ENCODE measurements at places on chromosomes 3 and 15.

DNA sequence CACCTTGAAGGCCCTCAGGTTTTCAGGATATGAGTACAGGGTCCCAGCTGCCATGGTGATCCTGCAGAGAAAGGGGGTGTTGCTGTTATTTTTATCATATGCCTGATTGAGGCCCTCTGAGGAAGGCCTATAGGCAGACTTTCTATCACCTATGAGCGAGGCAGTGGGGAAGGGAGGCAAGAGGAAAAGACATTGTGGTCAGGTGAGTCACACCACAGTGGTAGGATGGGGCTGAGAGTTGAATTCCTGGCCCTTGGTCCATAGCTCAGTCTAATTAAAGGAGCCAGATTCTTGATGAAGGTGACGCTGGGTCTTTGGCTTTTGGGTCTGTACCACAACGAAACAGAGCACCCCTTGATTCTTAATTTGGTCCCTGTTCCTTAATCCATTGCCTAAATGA is 72.7 kb downstream of the ZNF621 start:
- no peak for DNase-seq

- DNase-seq, result no peak
Observed at GRCh38 chr15:64456634-64457108, 3.7 kb upstream of the ZNF609 start.

DNA sequence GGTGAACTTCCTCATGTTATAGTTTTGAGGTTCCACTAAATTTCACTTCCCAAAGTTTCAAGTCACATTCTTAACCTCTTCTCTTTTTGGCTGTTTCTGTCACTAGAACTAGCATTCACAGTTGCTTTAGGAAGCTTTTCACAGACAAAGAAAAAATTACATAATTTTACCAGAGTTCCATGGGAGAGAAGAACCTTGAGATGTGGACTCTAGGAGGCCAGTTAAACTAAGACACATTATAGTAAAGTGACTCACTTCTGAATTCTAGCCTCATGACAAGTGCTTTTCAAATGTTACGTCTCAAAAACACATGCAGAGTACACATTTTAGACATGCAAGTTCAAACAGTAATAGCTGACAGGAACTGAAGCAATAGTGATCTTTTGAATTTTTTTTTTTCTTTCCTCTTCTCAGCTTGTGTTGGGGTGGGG is 39.9 kb upstream of the LRTM1 start:
- DNase-seq, result no peak

DNA sequence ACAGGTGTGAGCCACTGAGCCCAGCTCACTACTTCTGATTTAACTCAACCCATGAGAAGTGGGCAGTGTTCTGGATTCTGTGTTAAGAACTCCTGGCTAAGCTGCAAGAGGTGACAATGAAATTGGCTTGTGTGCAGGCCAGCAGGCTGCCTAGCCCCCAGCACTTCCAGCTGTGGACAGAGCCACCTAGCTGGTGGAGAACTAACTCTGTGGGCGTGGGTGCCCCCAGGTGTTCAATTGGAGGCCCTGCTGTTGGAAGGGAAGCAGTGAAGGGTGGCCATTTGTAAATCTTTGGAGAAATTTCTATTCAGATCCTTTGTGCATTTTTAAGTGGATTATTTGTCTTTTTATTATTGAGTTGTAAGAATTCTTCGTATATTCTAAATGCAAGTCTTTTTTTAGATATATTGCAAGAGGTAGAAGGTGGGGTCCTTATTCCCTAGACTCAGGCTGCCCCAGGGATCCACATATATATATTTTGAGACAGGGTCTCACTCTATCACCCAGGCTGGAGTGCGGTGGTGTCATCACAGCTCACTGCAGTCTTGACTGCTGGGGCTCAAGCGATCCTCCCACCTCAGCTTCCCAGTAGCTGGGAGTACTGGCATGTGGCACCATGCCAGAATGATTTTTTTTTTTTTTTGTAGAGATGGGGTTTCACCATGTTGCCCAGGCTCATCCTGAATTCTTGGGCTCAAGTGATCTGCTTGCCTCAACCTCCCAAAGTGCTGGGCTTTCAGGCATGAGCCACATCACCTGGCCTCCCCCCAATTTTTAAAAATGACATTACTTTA is 7.2 kb upstream of the SCAMP5 start:
- DNase-seq, result peak; percentile 26

GRCh38 chr3:48431224-48432029 is 1.5 kb upstream of the PLXNB1 start:
- peak; percentile 3 for DNase-seq

- DNase-seq, result no peak
Observed at GRCh38 chr3:56975567-56975966, 84.9 kb upstream of the SPATA12 start.

GRCh38 chr15:36951731-36952247 is 148.6 kb downstream of the MEIS2 start:
- DNase-seq, result no peak

DNA sequence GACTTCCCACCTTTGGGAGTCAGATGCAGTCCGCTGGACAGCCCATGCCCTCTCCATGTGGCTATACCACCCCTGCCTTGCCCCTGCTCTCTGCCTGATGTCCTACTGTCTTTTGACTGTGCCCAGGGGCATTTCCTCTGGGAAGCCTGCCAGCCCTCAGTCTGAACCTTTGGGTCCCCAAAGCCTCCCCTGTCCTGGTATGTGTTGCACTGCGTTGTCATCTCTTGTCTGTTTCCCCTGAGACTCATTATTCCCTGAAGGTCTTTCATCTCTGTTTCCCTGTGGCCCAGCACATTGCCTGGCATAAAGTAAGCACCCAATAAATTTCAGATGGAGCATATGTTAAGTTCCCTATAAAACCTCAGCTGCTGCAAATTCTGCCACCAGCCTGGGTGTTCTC is 236.6 kb upstream of the CTDSPL start:
- no peak for DNase-seq

DNA sequence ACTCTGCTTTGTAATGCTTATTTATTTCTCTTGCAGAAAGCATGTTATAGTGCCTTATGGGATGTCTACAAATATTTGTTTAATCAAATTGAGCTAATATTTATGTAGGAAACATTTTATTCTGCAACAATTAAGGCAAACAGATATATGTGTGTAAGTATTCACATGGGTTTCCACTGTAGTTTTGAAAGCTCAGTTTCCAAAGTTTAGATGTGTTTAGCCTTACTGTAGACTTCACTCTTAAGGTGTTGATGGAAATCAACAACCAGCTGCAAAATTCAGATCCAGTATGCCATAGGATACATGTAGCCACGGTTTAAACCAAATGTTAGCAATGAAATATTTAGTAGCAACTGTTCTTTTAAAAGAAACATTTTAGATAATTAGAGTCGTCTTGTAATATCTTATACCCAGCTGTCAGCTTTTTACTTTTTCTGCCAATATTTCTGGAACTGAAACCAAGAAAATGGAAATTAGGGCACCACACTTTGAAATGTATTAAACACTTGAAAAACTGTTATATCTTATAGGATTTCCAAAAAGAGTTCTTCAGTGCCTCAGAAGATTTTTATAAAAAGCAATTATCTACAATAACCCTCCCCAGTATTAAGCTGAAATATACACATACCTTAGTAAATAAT is 18.5 kb downstream of the PIK3CA start:
- no peak for DNase-seq

DNA sequence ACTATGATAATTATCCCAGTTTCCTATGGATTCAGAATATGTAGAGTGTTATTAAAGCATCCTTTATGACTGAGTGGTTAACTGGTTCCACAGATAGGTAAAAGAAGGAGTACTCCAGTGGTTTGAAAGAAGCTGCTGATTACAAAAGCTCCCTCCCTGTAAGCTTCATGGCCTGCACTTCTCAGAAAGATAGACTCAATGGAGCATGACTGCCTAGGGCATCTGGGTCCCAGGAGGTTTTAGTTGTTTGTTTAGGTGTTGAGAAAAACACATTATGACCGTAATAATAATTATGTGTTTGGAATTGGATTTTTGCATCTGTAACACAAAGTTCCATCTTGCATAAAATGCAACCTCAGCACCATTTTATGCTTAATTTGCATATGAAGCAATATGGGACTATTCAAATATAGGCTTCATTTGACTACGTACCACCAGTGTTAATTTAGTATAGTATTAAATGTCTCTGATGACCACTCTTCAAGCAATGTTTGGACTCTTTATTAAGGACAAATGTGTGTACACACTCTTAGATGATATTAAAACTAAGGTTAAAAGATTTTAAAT is 121.1 kb downstream of the ROBO2 start:
- DNase-seq, result no peak

GRCh38 chr15:73746261-73746660 is 6.9 kb downstream of the INSYN1 start:
- no peak for DNase-seq

- DNase-seq, result peak; percentile 80
Observed at GRCh38 chr15:66865622-66866611, 163.9 kb downstream of the SMAD6 start.

DNA sequence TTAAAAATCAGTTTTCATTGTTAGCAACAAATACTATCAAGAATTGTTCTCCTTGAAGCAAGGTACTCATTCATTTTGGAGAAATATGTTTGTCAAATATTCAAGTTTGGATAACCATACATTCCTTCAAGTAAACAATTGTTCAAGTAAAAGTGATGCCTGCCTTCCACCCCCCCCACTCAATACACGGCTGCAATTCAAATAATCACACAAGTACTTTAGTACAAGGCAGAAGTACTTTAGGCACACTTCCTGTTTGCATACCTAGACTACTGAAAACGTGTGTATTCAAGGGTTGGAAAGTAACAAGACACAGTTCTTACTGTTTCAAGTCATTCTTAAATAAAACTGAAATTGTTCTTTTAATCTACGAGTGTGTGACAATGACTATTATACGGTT is 45.4 kb downstream of the TJP1 start:
- no peak for DNase-seq

DNA sequence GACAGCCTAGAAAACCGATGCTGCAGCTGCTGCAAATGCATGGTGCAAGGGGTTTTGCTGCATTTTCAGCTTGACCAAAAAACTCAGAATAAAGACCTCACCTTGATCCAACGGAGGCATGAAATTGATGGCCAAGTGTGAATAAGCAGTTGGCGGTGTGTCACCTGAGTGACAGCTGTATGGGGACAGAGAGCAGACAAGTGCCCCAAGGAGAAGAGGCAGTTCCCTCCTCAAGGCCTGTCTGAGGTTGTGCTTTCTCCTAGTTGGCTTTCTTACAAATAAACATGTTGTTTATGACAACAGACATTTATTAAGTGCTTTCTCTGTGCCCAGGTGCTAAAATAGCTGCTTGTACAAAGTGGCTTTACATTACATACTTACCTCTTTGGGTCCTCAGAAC is 10.3 kb downstream of the PGPEP1L start:
- no peak for DNase-seq

- DNase-seq, result peak; percentile 86
Observed at GRCh38 chr3:50323614-50324199, 1.2 kb upstream of the HYAL2 start.

DNA sequence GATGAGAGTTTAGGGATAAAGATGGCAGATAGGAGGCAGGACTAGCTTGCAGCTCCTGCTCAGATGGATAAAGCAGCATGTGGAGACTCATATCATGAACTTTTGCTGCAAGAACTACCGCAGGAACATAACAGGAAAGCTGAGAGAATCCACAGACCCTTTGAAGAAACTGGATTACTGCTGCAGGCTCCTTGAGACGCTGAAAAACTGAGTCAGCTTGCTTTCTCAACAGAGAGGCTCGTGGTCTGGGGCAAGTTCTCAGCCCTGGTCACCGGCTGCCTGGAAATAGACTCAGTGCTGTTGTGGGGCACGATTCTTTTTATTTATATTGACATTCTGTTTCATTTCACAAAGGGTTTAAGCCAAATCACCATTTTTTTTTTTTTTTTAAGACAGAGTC is 28.8 kb upstream of the TRIM59 start:
- DNase-seq, result no peak

- DNase-seq, result no peak
Observed at GRCh38 chr3:129384594-129385323, 43.7 kb downstream of the EFCAB12 start.

DNA sequence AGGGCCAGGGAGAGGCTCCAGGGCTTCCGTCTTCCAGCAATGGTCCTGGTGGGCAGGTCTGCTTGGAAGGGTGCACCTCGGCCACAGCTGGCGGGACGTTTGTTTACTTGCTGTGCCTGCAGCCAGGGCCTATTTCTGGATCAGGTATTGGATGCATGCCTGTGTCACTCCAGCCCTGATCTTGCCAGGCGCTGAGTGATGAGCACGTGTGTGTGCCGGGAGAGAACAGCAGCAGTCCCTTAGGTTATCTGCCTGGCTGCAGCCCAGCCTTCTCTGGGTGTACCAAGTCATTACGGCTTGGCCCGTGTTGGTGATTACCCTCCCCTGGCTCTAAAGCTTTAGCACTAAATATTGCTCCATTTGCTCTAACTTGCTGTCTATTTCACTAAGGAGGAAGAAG is 14.9 kb downstream of the CCDC32 start:
- DNase-seq, result no peak

- DNase-seq, result peak; percentile 84
Observed at GRCh38 chr15:99732751-99733267, 428 bp downstream of the LYSMD4 start.

DNA sequence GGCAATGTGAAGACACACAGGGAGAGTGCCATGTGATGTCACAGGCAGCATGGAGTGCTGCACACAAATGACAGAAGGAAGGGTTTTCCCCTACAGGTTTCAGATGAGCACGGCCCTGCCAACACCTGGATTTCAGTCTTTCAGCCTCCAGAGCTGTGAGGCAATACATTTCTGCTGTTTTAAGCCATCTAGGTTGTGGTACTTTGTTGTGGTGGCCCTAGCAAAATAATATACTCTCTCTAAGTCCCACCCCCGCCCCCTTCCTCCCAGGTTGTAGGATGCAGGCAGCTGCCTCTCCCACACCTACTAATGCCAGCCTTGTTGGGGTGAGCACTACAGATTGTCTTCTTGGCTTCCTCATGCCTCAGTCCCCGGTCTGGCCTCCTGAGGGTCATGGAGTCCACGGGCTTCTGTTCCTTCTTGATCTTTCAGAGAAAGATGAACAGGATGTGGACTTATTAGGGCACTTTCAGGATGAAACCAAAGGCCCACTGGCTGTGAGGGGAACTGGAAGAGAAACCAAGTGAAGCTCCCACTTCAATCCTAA is 180.0 kb downstream of the CD47 start:
- DNase-seq, result no peak

- DNase-seq, result no peak
Observed at GRCh38 chr3:195508185-195508584, 34.9 kb downstream of the PPP1R2 start.

DNA sequence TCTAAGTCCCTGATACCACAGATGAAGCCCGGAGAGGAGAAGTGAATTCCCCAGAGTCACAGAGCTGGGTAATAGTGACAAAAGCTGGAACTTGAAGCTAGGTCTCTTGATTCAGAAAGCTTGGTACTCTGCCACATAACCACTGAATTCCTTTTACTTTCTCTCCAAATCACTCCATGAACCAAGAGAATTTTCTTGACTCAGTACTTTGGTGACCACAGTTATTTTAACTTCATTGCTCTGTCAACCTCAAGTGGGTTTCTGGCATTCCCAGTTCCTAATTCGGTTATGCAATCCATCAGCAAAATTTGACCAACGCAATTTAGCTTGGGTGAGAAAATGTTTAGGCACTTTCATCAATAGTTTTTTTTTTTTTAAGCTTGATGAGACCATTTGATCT is 61.0 kb upstream of the PPARG start:
- no peak for DNase-seq

All from posterior vena cava (tissue), 2 donors.